ENCODE measurements at places on chromosomes 3 and 15.

- DNase-seq, result no peak
Measured at GRCh38 chr3:161549261-161549660, 52.7 kb downstream of the OTOL1 start.

GRCh38 chr3:128011140-128011539 is 41.1 kb upstream of the SEC61A1 start:
- DNase-seq, result no peak

DNA sequence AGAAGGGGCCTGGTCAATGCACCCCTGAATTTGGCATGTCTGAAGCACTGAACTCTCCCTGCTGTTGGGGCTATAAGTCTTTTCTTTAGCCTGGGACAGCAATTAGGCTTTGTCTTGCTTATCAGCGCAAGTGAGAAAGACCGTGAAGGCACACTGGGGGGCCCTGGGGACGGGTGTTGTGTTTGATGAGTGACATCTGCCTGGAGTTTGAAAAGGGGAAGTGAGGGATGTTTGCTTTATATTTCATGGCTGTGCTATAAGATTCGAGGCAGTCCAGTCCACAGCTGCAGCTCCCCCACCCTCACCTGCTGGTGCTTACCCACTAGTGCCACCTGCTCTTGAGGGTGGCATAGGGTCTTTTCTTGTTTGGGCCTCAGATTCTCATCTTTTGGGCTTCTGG is 44.8 kb downstream of the CEMIP start:
- DNase-seq, result no peak

DNA sequence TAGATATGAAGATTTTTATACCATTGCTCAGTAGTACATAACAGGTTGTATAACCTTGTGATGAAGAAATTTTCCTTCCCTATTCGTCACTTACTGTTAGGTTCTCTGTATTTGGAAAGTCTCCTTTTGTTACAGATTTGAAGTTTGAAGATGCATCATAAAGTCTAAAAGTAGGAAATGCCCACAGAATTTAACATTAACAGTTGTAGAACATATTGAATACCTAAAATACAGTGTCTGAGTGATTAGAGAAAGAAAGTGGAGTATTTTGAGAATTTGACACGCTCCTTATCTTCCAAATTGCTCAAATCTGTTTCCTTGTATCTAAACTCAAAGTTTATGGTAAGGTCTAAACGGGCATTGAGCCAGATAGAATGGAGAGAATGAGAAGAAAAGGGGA is 111.3 kb downstream of the MBNL1 start:
- DNase-seq, result no peak

- no peak for DNase-seq
Measured at GRCh38 chr3:101509281-101509680, 3.7 kb downstream of the SENP7 start.

DNA sequence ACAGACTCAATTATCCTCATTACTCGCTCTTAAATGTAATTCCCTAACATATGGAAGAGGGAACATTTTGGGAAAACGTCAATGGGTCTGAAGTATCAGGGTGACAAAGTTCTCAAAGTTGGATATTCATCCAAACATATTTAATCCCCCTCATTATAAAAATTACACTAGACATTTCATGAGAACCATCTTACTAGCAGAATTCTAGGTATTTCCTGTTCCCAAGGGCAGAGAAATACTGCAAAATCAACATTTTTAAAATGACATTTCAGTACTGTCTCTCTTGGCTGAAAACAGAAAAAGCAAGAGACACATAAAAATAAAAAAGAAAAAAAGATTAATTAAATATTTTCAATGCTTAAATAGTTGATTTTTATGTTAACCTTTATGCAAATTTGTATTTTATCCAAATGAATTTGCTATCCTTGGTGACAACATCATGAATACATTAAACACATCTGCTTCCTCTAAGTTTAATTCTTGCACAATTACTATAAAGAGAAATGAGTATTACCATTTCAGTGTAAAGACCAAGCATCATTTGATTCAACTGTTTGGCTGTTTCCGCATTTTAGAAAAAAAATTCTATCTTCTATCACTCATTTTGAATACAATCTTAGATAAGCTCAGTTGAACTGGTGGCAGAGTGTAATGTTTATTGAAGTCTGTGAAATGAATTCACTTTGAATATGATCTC is 114.8 kb upstream of the COL8A1 start:
- no peak for DNase-seq

- no peak for DNase-seq
Measured at GRCh38 chr3:38500688-38501417, 4.7 kb downstream of the EXOG start.

GRCh38 chr3:43062564-43063040 is 43.3 kb downstream of the POMGNT2 start:
- no peak for DNase-seq

DNA sequence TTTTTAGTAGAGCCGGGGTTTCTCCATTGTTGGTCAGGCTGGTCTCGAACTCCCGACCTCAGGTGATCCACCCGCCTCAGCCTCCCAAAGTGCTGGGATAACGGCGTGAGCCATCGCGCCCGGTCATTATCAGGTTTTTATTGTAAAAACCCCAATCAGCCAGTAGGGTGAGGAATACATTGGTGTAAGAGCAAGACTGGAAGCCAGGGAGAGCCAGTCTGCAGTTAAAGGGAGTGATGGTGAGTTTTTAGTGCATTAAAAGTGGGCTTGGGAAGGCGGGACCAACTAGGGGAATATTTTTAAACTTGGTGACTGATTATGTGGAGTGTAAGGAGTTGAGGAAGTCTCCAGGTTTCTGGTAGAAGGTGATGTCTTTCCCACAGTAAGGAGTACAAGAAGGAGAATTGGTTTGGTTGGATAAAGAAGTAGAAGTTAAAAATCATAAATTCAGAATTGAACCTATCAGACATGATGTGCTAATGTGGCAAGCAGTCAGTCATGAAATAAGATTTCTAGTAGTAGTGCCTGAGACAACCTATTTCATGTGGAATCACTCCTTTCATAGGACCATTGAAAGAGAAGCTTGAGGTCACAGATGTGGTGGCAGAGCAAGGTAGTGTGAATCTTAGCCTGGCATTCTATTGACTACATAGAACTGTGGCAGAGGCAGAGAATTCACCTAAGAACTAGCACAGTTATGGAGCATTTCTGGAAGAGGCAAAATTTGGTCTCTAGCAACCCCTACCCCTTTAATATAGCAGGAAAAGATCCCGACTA is 2.4 kb upstream of the DCBLD2 start:
- DNase-seq, result no peak

DNA sequence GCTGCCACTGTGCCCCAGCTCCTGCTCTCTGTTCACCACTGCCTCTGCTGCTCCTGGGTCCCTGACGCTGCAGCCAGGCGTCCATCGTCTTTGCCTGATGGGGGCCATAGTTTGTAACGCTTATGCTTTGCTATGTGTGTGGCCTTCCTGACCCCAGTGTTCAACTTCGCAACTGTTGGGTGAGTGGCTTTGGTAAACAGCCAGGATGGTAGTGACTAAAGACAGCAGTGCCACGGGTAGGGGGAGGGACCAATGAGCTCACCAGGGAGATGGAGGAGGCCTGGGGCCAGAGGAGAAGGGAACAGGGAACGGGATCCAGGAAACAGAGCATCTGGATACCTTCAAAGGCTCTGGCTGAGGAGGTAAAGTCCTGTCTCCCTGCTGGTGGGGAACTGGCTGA is 75.9 kb upstream of the ALDH1L1 start:
- no peak for DNase-seq

DNA sequence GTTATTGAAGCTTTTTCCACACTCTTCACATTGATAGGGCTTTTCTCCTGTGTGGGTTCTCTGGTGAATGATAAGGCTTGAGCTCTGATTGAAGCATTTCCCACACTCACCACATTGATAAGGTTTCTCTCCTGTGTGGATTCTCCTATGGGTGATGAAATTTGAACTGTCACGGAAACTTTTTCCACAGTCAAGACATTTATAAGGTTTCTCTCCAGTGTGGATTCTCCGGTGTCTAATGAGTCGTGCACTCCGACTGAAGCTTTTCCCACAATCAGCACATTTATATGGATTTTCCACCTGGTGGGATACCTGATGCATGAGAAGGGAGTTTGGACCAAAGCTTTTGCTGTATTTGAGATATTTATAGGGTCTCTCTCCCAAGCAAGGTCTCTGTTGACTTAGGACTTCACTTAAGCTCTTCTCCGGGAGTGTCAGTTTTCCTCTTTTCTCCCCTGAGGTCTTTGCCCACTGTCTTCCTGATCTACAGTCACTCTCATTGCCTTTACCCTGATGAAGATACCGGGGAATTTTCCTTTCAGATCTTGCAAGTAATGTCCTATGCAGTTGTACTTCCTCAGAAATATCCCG is 9.4 kb downstream of the ZSCAN29 start:
- no peak for DNase-seq

DNA sequence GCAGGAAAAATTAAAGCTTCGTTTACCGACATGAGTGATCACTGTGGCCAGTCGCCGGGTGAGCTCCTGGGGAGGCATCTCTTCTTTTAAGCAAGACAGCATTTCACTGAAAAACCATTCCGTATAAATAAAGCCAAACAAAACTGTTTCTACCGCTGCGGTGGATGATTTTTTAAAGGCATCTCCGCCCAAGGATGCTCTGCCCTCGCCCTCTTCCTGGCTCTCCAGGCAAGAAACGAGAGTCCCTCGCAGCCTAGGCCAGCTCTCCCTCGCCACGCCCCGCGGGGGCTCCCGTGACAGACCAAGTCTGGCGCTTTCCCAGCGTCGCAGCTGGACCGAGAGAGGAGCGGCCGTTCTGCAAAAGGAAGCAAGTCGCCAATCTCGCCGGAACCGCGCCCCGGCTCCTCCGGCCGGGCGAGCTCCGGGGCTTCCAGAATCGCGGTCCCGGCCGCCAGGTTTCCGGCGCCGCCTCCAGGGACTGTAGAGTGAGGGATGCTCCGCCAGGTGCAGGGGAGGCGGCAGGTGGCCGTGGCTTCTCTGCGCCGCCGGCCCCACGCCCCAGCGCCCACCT is 458 bp downstream of the MCF2L2 start:
- no peak for DNase-seq

- DNase-seq, result no peak
Measured at GRCh38 chr3:155356594-155357370, 63.3 kb upstream of the STRIT1 start.

- DNase-seq, result no peak
Measured at GRCh38 chr3:158220575-158220974, 110.7 kb downstream of the RSRC1 start.

GRCh38 chr3:169085827-169086226 is 577.7 kb downstream of the MECOM start:
- no peak for DNase-seq

- no peak for DNase-seq
Measured at GRCh38 chr3:61141697-61142096, 109.6 kb downstream of the FHIT start.

GRCh38 chr3:170012683-170013400 is 25.0 kb upstream of the GPR160 start:
- no peak for DNase-seq

- no peak for DNase-seq
Measured at GRCh38 chr15:51378406-51378805, 37.0 kb downstream of the GLDN start.

GRCh38 chr15:43868406-43868805 is 41.6 kb downstream of the WDR76 start:
- no peak for DNase-seq

DNA sequence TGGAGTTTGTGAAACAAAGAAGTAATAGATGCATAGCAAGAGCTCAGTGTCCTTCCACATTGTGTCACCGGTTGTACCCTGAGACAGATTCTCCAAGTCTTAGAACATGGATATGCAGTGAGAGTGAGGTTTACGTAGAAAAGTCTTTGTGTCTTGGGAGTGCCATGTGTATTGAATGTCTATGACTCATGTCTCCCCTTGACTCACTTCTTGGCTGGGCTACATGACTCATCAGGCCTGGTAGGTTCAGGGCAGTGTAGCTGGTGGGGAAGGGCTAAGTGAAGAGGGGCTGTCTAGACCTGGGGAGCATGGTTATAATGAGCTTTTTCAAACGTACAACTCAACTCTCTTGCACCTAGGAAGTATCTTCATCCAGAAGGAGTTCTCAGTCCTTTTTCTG is 167.4 kb downstream of the GAP43 start:
- peak; percentile 13 for DNase-seq

DNA sequence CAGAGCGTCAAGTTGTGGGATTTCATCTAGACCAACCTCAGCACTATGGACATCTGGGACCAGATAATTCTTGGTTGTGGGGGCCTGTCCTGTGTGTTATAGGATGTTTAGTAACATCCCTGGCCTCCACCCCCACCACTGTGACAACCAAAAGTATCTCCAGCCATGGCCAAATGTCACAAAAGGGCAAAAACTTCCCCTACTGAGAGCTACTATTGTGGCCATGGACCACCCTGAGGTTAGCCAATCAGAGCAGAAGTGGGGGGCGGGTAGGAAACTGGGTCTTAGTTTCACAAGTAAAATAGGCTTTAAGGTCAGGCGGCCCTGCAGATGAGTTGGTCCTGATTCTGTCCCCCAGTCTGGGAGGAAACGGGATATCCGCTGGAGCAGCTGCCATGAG is 25.4 kb downstream of the KIF7 start:
- DNase-seq, result no peak

GRCh38 chr15:62053439-62054085 is 6.7 kb downstream of the VPS13C start:
- DNase-seq, result no peak

GRCh38 chr3:141735176-141735575 is 2.9 kb upstream of the RNF7 start:
- DNase-seq, result no peak

DNA sequence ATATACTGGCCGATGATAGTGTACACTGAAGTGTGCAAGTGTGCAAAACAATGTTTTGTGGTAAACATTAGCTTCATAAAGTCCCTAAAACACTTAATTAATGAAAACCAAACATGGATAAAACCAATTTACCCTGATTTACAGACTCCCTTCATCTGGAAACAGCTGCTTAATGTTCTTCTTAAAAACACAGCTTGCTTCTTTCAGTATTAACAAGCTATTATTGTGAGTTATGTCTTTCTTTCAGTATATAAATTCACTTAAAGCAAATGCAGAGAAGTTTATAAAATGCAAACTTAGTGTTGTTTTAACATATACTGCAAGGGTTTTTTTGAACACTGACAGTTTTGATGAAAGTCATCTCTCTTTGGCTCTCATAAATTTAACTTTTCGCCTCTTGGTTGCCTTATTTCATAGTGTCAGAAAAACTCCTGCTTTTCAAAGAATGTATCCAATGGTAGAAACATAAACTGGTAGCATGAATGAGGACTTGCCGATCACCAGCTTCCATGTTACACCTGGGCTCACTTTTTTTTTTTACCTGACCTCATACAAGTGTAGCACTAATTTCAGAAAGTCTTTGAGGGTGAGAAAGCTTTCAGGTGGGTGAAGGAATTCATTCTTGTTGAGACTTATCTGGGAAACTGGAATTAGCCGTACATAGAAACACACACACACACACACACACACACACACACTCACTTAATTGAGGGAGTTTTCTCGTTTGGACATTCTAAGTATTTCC is 532.2 kb downstream of the ROBO2 start:
- DNase-seq, result no peak

DNA sequence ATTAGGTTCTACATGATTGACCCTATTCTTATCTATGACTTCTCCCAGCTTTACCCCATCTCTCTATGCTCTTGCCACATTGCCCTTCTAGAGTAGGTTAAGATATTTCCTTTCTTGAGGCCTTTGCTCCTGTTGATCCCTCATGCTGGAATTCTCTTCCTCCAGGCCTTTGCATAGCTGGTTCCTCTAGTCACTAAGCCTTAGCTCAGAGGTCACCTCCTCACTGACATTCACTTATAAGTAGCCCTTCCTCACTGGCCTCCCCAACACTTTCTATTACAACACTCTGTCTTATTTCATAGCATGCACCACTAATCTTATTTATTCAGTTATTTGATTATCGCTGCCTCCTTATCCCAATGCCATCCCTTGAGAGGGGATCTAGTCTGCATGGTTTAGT is 228.4 kb upstream of the COL8A1 start:
- no peak for DNase-seq
